ENCODE measurements at places on chromosomes 3 and 15.

GRCh38 chr3:38746641-38747040 lies 69.4 kb downstream of the SCN10A start:
- no peak for DNase-seq

- DNase-seq, result no peak
These were observed 266.7 kb downstream of the LRTM1 start for GRCh38 chr3:54661151-54661550.

- peak; percentile 95 for DNase-seq
These were observed 82.6 kb downstream of the LSM3 start for GRCh38 chr3:14261229-14261628.

GRCh38 chr3:28745436-28745835 lies 396.8 kb upstream of the AZI2 start:
- no peak for DNase-seq

DNA sequence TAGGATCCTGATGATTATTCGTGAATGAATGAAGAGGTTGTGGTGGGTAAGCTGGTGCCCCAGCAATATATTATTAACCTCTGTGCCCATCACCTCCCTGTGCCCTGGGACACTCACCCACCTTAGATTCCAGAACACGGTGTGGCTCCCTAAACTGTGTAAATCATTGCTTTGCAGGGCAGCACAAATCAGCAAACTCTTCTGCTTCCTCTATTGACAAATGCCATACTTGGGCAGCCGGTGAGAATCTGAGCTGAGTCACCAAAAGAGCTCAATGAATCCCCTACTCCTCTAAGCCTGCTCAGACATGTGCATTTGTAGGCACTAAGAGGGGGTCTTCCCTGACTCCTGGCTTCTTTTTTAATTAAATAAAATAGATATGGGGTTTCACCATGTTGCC lies 15.7 kb downstream of the UQCC5 start:
- no peak for DNase-seq

DNA sequence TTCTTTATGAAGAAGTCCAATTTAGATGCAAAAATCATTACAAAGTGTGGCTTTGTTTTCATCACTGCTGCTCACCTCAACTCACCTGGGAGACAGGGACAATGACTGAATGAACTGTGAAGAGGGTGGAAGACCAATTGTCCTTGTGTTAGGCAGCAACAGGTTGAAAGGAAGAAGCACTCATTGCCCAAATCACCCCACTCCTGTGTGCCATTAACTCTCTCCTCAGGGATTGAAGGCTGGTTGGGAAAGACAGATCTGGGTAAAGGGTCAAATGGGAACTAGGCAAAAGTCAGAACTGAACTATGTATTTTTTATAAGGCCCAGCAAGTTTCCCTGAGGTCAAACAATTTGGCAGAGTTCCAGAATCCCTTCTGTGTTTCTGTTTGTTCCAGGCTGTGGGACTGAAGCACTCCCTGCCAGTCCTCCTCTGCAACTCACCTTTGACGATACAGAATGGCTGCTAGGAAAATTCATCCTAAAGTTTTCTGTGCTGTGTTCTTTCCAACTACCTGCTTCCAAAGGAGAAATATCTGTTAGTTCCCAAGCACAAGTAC lies 68.6 kb upstream of the CCDC39 start:
- no peak for DNase-seq

DNA sequence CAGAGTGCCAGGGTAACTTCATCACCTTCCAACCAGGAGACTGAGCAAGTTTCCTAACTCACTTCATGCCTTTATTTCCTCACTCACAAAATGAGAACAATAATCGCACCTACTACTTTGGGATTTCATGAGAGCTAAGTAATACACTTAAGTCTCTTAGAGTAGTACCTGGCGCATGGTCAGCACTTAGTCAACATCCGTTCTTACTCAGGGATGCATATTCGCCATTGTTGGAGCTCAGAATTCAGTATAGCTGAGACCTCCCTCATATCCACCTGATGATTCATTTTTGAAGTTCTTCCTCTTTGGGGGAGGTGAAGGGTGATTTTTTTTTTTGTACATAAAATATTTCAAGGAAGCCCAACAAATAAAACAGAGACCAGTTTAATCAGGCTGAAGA lies 188.2 kb downstream of the AGBL1 start:
- DNase-seq, result no peak

- DNase-seq, result no peak
These were observed 88.7 kb upstream of the CDAN1 start for GRCh38 chr15:42825599-42825998.

DNA sequence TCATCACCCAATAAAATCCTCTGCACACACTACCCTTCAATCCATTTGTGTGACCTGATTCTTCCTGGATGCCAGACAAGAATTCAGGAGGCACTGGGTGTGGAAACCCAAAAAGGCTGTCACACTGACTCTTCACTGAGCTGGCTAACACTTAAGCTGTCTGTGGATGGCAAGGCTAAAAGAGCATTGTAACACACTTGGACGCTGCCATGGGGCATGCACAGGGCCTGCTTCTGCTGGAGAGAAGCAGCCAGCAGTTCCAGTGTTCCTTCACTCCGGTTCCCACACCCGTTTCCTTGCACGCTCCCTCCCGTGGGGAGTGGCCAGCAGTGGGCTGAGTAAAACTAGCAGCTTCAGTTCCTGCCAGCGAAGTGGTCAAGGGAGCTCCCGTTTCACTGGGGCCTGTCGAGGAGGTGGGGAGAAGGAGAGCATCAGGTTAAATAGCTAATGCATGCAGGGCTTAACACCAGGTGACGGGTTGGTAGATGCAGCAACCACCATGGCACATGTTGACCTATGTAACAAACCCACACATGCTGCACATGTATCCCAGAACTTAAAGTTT lies 737.1 kb downstream of the FHIT start:
- DNase-seq, result no peak

- DNase-seq, result no peak
These were observed 2.3 kb upstream of the COL7A1 start for GRCh38 chr3:48597408-48597800.

GRCh38 chr3:21751886-21752285 lies 876 bp upstream of the ZNF385D start:
- no peak for DNase-seq

DNA sequence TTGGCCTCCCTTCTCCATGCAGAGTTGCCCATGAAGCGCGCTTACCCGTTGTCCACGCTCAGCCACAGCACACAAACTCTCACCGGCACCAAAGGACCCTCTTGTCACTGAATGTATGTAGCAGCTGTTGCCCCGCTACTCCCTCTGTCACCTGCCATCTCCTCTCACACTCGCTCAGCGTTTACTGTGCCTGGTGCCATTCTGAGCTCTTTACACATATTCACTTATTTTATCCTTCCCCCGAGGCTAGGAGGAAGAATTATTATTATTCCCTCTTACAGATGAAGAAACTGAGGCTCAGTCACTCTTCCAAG lies 41.7 kb upstream of the PRR23E start:
- no peak for DNase-seq

- DNase-seq, result no peak
These were observed 21.6 kb downstream of the P3H2 start for GRCh38 chr3:190099099-190099498.

DNA sequence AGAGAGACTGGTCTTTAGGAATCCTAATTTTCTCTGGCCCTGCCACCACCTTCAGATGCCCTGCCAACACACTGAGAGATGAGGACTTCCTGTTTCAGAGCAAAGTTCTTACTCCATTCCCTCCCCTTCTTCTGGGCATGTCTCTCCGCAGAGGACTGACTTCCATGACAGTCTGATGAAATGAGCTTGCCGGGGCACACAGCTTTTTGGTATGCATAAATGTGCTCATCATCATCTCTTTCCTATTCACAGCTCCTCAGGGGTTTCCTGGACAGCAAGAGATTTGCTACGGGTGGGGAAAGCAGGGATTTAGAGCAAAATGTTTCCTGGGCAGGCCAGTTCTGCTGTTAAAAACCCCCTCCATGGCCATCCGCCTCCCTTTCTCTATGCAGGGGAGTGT lies 27.6 kb upstream of the SEMA6D start:
- DNase-seq, result no peak

- no peak for DNase-seq
These were observed 14.7 kb downstream of the PIF1 start for GRCh38 chr15:64810497-64811326.

DNA sequence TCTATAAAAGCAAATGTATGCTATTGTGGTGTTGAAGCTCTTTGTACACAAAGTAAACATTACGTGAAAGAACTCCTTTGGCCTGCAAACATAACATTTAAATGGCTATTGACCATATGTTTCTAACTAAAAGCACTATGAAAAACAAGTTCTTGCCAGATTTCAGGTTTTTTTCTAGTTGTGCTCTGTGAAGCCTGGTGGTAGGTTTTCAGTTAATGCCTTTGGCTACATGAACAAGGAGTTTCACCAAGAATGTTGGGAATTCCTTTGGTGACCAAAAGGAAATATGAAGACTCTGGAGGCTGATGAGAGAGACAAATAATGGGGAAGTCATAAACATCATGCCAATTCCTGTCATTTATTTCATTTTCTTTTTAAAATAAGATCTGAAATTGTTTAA lies 66.0 kb downstream of the RBMS3 start:
- no peak for DNase-seq

GRCh38 chr15:48510976-48511375 lies 134.5 kb downstream of the FBN1 start:
- DNase-seq, result no peak

GRCh38 chr15:68900027-68900426 lies 30.3 kb upstream of the SPESP1 start:
- DNase-seq, result no peak

- no peak for DNase-seq
These were observed 732.1 kb downstream of the ZPLD1 start for GRCh38 chr3:103166890-103167289.

DNA sequence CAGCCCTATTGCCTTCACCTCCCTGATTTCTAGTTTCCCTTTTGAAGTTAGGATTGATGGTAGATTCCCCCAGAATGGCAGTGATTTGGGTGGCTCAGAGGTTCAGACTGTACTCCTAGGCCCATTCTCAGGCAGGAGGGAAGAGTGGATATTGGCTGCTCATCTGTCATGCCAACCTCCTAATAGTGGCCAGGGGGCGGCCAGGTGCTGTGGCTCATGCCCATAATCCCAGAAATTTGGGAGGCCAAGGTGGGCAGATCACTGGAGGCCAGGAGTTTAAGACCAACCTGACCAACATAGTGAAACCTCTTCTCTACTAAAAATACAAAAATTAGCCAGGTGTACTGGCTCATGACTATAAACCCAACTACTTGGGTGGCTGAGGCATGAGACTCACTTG lies 11.3 kb downstream of the RRP9 start:
- DNase-seq, result no peak

DNA sequence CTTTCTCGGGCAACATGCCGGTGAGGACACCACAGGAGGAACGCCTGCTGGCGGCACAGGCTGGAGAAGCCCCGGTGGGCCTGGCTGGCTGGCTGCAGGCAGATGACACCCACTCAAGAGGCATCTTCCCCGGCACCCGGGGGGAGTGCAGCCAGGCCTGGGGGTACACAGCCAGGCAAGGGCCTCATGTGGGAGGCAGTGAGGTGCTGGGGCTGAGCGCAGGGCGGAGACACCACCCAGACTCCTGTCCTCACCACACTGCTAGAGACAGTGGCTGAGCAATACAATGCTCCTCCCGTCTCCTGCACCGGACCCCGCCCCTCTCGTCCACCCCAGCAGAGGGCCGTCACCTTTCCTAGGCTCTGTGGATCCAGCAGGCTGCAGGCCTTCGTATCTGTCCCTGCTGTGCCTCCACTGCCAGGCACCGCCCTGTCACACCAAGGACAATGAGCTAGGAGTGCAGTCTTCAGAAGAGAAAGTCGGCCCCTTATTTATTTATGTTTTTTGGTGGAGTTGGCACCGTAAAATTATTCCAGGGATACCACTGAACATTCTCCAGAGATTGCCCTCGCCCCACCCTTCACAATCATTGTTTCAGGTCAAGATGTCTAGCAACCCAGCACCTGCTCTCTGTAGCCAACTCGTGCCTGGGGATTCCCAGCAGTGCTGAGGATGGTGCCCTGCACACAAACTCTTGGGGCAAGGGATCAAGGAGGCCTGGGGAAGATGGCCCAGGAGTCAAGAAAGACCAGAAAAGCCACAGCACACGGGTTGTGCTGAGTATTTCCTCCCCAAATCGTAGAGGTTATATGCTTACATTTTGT lies 129.1 kb downstream of the ATP10A start:
- DNase-seq, result no peak

DNA sequence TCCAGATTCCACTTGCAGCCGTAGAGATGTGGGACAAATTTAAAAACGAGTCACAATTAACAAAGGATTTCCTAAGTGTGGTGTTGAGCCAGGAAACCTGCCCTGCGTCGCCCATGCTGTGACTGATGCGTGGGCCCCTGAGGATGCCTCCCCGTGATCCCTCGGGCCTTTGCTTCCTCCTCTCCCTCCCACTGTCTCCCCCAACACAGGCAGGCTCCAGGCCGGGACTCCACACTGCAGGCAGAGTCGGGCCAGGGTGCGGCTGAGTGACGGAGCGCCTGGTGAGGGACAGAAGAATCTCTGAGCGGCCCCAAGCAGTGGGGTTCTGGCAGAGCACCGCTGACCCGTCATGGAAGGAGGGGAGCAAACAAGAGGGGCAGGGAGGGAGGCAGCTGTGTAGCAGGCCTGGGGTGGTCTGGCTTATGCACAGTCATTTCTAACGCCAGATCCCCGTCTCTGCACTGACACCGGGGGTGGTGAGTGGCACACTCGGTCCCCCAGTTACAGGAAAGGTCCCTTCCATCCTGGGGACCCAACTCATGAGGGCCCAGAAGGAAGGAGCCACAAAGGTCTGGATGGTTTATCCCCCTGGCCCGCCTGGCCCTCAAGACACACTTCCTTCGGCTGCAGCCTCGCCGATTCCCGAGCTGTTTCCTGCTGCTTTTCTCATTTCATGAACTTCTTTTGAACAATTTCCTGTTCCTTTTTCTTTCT lies 91.0 kb downstream of the XXYLT1 start:
- no peak for DNase-seq

- no peak for DNase-seq
These were observed 74.5 kb downstream of the RAB7A start for GRCh38 chr3:128800241-128801187.

- no peak for DNase-seq
These were observed 101.2 kb upstream of the SMAD3 start for GRCh38 chr15:66964111-66964738.

- DNase-seq, result peak; percentile 5
These were observed 11.0 kb downstream of the SPTBN5 start for GRCh38 chr15:41882689-41883483.

Data from inflammatory macrophage treated with lipopolysaccharide for 1 hour (primary cell).